Adipocyte (in vitro differentiated cells): ENCODE measurements at places on chromosomes 16 and 17.

- no peak for DNase-seq
These were observed 35.1 kb upstream of the GSE1 start for GRCh38 chr16:85577899-85578598.

- DNase-seq, result peak; percentile 42
These were observed 6.7 kb upstream of the MT4 start for GRCh38 chr16:56558024-56558747.

DNA sequence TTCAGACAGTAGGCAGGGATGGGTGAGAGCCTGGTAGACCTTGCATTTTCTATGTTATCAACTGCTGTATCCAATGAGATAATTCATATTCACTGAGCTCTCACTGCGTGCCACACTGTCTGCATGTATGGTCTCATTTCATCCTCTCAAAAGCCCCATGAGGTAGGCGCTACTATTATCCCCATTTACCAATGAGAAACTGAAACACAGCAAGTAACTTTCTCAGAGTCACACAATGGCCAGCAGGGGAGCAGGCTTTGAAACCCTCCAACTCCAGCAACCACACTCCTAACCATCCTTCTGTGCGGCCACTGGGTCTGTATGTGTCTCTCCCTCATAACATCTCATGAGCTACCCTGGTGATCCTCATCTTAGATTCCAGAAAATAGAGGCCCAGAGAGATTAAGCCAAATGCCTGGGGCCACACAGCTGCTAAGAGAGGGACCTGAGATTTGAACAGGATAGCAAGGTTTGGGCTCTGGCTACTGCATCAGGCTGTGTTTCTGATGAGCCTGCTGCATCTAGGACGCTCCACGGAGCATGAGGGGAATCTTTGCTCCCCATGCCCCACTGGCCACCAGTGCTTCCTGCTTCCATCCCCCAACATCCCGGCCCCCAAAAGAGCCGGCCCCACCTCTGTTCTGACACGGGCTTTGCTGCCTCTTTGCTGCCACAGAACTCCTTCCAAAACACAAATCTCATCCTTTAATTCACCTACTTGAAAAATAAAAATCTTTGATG, 3.2 kb downstream of the CCR7 start:
- no peak for DNase-seq

- DNase-seq, result no peak
These were observed 60.4 kb upstream of the MRC2 start for GRCh38 chr17:62566996-62567578.

DNA sequence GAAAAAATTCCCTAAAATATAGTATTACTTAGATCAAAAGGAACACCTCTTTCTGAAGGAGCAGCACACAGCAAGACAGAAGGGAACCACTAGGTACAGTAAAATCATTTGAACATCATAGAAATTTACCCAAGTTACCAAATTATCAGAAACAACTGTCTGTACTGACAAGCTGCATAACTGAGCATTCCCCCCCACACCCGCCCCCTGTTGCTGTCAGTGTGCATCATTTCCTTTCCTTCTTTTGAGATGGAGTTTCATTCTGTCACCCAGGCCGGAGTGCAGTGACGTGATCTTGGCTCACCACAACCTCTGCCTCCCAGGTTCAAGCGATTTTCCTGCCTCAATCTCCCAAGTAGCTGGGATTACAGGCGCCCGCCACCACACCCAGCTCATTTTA, 120.7 kb downstream of the TRIM37 start:
- no peak for DNase-seq

- peak; percentile 5 for DNase-seq
These were observed 201.2 kb downstream of the UTP18 start for GRCh38 chr17:51461578-51462004.

DNA sequence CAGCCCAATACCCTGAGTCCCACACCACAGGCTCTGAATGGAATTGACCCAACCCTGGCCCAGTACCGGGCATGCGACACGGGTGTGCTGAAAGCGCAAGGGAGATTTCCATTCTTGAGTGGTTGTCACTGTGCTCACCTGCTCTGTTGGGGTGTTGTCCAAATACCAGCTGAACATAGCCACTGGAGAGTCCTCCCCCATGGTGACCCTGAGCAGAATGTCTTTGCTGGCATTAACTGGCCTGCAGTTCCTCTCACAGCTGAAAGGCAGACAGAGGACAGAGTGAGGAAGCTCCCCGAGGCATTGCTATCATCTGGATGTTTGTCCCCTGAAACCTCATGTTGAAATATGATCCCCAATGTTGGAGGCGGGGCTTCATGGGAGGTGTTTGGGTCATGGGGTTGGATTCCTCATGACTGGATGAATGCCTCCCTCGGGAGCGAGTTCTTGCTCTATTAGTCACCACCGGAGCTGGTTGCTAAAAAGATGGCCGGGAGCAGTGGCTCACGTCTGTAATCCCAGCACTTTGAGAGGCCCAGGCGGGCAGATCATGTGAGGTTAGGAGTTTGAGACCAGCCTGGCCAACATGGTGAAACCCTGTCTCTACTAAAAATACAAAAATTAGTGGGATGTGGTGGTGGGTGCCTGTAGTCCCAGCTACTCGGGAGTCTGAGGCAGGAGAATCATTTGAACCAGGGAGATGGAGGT, 57.3 kb upstream of the BCO1 start:
- DNase-seq, result peak; percentile 96

DNA sequence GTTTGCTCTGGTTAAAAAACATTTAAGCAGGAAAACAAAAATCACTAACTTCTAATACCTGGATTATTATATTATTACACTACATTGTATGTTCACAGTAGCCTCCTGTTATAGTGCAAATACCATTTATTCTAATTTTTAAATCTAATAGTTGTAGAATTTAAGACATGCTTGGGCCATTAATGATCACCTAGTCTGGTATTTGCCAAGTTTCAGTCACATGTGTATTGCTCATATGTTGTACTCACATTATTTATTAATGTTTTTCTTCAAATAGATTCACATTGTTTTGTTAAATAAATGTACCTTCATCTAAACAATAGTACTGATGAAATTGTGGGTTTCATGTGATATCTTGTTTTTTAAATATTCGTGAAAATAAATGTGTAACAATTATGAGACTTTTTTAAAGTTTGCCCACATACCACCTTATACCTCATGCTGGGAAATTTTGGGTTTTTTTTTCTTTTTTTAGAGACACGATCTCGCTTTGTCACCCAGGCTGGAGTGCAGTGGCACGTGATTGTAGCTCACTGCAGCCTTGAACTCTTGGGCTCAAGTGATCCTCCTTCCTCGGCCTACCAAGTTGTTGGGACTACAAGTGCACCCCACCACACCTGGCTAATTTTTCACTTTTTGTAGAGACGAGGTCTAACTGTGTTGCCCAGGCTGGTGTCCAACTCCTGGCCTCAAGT, 5.9 kb downstream of the ZNF771 start:
- no peak for DNase-seq

- peak; percentile 55 for DNase-seq
These were observed 55.3 kb upstream of the MTSS2 start for GRCh38 chr16:70740914-70741782.

DNA sequence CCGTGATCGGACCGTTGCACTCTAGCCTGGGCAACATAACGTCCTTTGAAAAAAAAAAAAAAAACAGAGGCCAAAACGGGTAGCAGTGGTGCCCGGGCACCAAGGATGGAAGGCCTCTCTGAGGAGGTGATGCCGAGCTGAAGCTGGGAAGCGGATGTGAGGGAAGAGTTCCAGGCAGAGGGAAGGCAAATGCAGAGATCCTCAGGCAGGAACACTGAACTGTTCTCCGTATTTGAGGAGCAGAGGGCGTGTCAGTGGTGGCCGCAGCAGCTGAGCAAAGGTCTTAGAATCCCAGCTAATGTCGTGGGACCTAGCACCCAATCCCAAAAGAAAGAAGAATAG, 656 bp upstream of the KCTD13 start:
- peak; percentile 45 for DNase-seq

GRCh38 chr16:29148131-29148691, 163.4 kb downstream of the LAT start:
- no peak for DNase-seq

- DNase-seq, result no peak
These were observed 6.3 kb upstream of the NETO2 start for GRCh38 chr16:47150067-47150466.

GRCh38 chr16:56340864-56341365, 84.4 kb downstream of the AMFR start:
- no peak for DNase-seq

DNA sequence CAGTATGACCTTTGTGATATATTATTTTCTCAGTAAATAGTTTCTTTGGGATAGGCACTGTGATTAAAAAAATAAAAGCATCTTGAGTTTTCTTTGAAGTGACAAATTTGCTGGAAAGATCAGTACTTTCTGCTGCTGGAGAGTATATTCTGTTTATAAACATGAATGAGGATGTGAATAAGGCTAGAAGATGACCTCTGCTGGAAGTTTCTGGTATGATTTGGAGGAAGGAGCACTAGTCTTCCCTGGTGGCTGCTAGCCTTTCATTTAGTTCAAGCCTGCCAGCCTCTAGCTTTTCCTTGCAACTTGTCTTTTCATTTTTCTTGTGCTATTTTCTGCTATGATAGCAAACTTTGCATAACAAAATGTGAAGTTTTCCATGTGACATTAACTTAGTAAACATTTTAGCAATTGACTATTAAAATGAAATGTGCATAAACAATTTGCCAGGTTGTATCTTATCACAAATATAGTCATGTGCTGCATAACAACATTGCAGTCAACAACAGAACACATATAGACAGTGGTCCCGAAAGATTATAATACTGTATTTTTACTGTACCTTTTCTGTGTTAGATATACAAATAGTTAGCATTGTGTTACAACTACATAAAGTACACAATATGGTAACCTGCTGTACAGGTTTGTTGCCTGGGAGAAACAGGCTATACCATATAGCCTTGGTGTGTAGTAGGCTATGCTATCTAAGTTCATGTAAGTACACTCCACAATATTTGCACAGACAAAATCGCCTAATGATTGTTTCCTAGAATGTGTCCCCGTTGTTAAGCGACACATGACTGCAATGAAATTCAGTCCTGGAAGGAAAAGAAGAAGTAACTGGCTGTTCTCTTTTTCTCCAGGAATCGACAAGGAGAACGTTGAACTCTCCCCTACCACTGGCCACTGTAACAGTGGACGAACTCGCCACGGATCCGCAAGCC, 18.1 kb upstream of the RAB11FIP4 start:
- DNase-seq, result peak; percentile 77

DNA sequence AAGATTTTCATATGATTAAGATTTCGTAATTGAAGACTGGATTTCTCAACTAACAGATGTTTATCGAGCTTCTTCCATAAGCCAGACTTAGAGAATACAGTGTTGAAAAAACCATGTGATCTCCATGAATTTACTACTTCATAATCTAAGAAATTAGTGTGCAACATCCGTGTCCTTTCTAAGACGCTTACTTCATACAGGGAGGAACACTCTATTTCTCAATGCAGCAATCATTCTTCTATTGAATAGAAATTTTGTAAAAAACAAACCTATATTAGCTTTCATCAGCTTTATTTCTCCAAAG, 946.3 kb downstream of the KCNJ2 start:
- no peak for DNase-seq

- no peak for DNase-seq
These were observed 126.0 kb upstream of the ERCC4 start for GRCh38 chr16:13793841-13794409.

DNA sequence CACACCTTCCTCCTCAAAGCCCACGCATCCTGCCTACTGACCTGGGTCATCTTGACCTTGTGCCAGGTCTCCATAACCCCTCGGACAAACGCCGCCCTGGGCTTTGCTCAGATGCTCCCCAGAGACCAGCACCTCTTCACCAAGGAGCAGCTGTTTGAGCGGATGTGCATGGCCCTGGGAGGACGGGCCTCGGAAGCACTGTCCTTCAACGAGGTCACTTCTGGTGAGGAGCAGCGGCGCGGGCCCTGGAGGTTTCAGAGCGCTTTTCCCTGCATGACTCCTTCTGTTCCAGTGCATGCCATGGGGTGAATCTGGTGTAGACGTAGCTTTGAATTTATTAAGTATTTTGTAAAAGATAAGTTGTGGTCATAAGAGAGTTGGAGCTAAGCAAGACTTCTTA, 7.6 kb upstream of the RPL13 start:
- DNase-seq, result no peak

- no peak for DNase-seq
These were observed 26.2 kb downstream of the C16orf78 start for GRCh38 chr16:49399594-49400364.

- DNase-seq, result no peak
These were observed 16.7 kb upstream of the RAP1GAP2 start for GRCh38 chr17:2779545-2779944.

DNA sequence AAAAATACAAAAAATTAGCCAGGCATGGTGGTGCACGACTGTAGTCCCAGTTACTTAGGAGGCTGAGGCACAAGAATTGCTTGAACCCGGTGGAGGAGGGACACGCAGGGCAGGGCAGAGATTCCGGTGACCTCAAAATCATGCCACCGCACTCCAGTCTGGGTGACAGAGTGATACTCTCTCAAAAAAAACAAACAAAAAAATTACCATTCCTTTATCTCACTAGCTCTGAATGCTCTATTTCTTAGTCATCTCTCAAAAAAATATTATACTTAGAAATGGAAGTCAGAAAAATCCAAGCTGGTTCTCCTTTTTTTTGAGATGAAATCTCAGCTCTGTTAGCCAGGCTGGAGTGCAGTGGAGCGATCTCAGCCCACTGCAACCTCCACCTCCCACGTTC, 40.8 kb downstream of the SPOP start:
- DNase-seq, result peak; percentile 62

- DNase-seq, result peak; percentile 74
These were observed 57.1 kb downstream of the RAB11FIP4 start for GRCh38 chr17:31448467-31449077.

DNA sequence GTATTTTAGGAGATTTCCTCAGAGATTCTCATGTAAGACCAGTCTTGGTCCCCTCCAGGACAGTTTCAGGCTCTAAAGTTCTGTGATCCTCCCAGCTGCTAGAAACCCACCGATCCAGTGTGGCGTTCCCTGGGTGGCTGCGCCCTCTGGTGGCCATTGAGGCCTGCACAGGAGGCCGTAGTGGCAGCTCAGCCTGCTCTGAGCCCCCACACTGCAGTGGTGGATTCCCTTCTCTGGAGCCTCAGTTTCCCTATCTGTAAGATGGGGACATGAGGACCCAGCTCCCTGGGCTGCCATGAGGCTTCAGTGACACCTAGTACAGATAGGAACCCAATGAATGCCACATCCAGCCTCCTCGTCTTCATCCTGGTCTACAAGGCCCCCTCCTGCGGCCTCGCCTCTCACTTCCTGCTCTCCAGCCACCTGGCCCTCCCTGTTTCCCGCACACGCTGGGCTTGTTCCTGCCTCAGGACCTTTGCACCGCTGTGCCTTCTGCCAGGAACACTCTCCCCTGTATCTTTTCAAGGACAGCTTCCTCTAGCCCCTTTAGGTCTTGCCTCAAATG, 16.5 kb downstream of the CCDC102A start:
- DNase-seq, result peak; percentile 91

- DNase-seq, result no peak
These were observed 7.3 kb downstream of the MILR1 start for GRCh38 chr17:64455993-64456885.

GRCh38 chr16:12239226-12239625, 262.7 kb downstream of the SNX29 start:
- DNase-seq, result no peak

DNA sequence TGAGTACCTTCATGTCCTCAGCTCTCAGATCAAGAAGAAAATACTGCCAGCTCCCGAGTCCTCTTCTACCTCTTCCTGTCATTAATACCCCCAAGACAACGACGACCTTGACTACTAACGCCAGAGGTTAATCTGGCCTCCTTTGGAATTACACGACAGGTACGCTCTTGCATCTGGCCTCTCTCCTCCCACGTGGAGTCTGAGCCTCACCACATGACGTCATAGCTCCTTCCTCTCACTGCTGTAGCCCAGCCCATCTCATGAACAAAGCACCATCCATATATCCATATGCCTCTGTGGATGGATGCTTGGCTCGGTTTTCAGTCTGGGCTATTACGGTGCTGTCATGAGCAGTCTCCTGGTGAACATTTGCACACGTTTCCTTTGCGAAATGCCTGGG, 110.2 kb upstream of the TNRC6C start:
- no peak for DNase-seq
